ENCODE measurements at places on chromosomes 11 and 22.

DNA sequence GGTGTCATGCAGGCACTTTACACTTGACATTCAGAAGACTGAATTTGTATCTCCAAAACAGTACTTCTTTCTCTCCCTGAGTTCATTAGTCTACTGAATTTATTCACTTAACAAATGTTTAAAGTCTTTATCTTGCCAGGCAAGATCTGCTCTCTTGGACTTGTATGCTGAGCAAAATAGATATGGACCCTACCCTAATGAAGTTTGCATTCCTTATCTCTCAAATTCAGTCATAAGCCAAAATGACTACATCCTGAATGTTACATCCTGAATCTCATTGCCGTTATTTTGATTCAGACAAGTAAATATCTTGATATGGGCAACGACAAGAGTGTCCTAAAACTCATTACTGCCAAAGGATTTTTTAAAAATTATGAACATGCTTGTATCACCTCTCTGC is 29.7 kb downstream of the FAR1 start:
- DNase-seq, result no peak

- no peak for DNase-seq
Observed at GRCh38 chr22:43036282-43036829, 21.4 kb upstream of the PACSIN2 start.

GRCh38 chr22:36067235-36067558 is 38.6 kb upstream of the RBFOX2 start:
- DNase-seq, result no peak

GRCh38 chr11:29002816-29003215 is 894.6 kb downstream of the METTL15 start:
- DNase-seq, result no peak

DNA sequence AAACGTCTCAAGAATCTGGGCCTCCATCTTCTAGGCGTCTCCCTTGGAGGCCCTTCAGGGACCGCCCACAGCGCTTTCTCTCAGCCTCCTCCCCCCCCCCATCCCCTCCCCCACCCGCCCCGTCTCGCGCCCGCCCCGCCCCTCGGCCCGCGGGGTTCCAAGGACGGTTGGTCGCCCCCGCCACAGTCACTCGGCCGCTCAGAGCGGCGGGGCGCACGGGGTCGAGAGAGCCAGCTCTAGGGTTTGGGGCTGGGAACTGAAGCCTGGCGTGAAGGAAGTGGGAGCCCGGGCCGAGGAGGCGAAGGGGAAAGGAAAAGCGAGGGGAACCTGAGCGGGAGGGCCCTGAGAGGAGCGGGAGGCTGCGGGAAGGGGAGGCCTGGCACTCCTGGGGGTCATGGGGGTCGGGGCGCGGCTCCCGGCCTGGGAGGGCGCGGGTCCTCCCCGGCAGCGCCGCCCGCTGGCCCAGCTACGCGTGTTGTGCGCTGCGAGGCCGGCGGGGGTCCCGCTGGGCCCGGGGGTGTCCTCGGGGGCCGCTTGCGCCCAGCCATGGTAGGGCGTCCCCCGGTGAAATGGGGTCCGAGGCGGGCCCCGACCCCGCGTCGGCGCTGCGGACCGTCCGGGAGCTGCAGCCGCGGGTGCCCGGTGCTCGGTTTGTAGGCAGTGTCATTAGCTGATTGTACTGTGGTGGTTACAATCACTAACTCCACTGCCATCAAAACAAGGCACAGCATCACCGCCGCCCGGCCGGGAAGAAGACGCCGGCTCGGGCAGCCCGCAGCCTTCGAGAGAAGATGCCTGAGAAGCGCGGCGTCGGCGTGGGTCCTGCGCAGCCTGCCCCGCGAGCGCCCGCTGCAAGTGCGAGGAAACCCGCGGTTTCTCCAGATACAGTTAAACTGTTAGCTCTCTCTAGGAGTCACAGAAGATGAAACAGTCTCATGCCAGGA is at the start of gene BTG4:
BTG4 (minus strand) TSS at position 91 of the 944 bp plus-strand sequence. CDS start 13,610 bp downstream, outside the sequence.
- no peak for DNase-seq

DNA sequence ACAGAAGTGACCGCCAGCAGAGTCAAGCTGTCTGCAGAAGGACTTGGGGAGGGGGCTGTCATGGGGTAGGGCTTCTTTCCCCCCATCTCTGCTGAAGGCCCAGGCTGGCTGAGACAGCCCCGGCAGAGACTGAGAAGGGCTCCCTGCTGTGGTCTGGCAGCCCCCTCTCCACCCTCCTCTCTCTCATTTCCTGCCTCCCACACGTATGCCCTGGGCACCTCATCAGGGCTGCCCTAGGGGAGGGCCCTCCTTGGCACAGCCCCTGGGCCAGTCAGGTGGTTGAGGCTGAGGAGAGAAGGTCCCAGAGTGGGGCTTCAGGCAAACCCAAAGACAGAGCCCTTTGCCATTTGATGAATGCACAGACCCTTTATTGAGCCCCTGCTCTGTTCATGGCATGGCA is 3.6 kb downstream of the RASD2 start:
- no peak for DNase-seq

DNA sequence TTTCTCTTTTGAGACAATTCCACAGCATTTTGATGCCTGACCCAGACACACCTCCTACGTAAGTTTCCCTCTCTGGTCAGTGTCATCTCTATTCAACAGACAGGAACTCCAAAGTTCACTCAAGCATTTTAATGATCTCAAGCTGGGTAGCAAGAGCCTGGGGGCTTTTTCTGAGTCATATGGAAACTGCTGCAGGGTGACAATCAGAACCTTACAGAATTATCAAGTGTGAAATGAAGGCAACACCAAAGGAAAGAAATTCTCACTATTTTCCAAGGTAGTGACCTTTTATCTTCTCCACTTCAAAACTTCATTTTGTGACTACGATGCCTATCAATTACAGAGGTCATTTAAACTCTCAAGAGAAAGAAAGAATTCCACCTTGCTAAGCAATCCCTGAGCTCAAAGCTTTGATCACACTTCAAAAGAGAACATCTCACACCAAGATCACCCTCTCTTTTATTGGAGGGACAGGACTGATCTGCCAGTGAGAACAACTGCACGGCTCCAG is 229.0 kb upstream of the ZC3H12C start:
- DNase-seq, result no peak

- DNase-seq, result no peak
Observed at GRCh38 chr11:27304514-27304913, 58.5 kb downstream of the CCDC34 start.

- no peak for DNase-seq
Observed at GRCh38 chr11:116972691-116973090, 125.5 kb downstream of the SIK3 start.

GRCh38 chr11:86988351-86988881 is 33.2 kb upstream of the FZD4 start:
- DNase-seq, result no peak

DNA sequence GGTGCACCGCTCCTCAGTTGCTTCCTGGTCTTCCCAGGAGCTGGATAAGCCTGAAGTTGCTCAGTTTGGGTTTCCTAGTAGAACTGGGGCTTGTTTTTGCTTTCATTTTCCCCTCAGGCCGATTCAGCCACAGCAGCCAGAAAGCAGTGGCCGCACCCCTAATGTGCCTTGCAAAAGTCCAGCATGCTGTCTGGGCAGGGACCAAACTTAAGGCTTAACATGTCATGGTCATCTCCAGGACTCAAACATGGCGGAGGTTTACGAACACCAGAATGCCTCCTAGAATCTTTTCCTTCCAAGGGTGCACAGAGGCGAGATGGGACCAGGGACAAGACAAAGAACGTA is 2.5 kb downstream of the GNG3 start:
- no peak for DNase-seq

GRCh38 chr11:96299155-96299888 is 43.7 kb downstream of the MAML2 start:
- no peak for DNase-seq

- DNase-seq, result no peak
Observed at GRCh38 chr11:14114269-14114668, 151.7 kb downstream of the SPON1 start.

DNA sequence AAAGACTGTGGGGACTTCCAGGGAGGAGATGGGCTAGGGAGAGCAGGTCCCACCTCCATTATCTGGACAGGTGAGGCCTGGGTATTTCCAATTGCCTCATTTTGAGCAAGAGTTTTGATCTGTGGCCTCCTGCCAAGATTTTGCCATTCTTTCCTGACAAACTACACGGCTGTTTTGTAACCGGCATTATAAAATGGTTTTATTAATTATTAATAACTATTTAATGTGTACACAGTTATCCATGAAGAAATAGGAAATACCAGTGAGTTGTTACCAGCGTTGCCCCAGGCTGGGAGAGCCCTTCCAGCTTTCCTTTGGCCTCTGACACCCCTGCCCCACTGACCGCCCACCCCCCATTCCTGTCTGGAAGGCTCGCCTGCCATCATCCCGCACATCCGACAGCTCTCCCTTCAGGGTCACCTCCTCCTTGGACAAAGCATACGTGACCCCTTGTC is 14.9 kb upstream of the SEC14L3 start:
- DNase-seq, result no peak

DNA sequence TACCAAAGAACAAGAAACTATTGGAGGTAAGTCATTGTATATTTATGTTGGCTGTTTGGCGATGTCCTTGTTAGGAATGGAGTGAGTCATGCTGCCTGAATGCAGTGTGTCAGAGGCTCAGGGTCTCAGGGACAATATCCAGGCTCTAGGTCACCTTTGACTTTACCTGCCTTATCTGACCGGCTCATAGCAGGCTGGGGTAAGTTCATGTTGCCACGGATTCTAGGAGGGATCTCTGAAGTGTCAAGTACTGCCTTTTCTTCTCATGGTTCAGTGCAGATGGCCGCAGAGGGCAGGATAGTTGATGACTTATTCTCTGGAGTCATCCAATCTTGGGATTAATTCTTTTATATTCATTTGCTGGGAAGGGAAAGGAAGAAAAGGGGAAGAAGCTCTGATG is 53.2 kb downstream of the SPON1 start:
- no peak for DNase-seq

DNA sequence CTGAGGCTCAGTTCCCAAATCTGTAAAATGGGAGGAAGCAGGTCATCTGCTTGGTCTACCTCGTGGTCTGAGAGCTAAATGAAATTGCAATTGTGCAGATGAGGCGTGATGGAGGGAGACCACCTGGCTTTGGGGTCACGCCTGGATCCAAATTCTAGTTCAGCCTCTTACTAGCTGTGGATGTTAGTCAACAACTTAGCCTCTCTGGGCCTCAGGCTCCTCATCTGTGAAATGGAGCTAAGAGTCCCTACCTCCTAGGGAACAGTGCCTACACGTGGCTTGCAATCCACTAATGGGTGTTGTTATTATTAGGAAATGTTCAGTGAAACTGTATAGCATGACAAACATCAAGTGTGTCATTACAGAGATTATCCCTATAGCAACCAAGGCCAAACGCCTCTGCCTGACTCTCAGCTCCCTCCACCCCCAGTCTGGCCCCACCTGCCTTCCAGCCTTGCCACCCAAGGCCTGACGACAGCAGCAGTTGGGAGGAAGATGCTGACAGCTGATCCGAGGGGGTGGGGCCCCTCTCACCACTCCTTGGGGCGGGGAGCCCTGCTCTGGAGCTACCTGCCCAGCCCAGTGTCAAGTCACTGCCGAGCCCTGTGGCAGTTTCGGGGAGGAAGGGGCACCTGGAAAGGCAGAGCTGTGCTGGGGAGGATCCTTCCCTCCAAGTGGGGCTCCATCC is 1.7 kb upstream of the RHOD start:
- no peak for DNase-seq

GRCh38 chr11:16027621-16028020 is 328.7 kb downstream of the SOX6 start:
- no peak for DNase-seq

- no peak for DNase-seq
Observed at GRCh38 chr11:60948250-60948649, 3.7 kb downstream of the SLC15A3 start.

DNA sequence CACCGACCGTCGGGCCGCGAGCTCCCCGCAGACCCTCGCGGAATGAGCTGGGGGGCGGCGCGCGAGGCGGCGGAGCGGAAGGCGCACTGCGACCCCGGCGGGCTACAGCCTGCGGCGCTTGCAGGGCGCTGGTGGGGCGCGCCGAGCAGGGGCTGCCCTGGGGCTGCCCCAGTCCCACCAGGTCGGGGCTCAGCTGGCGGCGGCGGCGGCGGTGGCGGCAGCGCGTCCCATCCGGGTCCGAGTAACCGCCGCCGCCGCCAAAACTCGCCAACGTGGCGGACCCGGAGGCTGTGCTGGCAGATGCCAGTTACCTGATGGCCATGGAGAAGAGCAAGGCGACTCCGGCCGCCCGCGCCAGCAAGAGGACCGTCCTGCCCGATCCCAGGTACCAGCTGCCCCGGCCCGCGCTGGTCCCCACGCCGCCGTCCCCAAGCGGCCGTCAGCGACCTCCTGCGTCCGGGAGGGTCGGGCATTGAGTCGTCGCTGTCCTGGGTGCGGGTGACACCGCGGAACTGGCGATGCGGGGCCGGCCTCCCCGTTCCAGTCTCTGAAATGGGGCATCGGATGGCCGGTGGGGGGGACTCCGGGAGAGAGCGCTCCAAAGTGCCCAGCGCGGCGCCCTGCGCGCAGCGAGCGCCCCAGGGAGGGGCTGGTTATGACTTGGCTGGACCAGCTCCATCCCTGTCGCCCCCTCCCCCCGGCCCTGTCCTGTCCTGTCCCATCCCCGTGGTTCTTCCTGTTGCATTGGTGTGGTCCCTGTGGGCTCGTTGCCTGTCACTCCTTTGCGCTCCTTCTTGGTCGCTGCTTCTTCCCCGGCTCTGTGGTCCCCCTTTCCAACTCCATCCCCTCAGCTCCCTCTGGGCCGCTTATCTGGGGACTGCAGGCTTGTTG is 63.5 kb downstream of the CRYBB2 start:
- DNase-seq, result no peak

- no peak for DNase-seq
Observed at GRCh38 chr22:28142361-28142961, 223.4 kb upstream of the PITPNB start.

DNA sequence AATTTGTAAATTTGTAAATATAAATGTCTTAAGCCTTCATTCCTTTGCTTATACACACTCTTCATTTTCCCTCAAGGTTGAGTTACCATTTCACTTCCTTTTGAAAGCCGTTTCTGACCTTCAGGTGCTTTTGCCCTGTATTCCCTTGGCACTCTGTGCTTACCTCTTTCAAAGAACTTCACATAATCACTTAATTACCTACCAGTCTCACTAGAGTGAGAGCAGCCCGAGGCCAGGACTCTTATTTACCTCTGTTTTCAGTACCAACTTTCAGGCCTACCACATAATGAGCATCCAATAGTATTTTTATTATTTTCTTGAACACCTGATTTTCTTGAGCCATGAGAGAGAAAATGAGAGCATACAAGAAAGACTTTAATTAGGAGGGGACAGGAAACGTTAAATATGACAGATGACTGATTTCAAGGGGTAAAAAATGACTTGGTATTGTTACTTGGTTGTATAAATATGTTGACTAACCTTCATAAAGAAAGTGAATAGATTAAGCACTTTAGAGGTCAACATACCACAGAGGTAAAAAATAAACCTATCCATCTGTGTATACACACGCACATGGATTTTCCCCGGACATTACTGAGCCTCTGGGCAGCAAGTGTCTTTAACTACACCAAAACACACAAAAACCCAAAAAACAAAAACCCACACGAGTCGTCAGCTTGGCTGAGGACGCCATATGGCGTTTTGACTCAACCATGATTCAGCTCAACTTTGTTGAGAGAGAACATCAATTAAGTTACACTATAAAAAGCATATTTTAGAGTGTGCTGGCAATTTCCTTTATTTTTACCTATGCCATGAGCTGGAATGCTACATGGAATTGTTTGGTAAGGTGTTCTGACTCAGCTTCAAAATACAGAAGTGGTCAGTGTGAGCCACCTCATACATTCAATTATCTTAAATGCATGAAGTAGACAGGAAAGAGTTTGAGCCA is 7.6 kb downstream of the ATXN10 start:
- DNase-seq, result no peak
